ENCODE measurements at places on chromosomes 7 and 10. TPM values are rescaled to one million over a fixed set of nuclear protein-coding genes. Genes with fewer than 3 reads are reported as not detected.

FKBP6 gene
- polyA plus RNA-seq: 0.29 TPM

MSS51 gene
- polyA plus RNA-seq: 1.2 TPM

DNA sequence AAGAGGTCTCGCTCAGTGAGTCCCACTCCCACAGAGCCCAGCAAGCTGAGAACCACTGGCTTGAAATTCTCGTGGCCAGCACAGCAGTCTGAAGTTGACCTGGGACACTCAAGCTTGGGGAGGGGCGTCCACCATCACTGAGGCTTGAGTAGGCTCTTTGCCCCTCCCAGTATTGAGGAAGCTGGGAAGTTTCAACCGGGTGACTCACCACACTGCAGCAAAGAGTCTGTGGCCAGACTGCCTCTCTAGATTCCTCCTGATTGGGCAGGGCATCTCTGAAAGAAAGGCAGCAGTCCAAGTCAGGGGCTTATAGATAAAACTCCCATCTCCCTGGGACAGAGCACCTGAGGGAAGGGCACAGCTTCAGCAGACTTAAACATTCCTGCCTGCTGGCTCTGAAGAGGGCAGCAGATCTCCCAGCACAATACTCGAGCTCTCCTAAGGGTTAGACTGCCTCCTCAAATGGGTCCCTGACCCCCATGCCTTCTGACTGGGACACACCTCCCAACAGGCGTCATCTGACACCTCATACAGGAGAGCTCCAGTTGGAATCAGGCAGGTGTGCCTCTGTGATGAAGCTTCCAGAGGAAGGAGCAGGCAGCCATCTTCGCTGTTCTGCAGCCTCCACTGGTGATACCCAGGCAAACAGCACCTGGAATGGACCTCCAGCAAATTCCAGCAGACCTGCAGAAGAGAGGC, 970.9 kb upstream of the LRRN3 start:
- DNase-seq: no peak

DNA sequence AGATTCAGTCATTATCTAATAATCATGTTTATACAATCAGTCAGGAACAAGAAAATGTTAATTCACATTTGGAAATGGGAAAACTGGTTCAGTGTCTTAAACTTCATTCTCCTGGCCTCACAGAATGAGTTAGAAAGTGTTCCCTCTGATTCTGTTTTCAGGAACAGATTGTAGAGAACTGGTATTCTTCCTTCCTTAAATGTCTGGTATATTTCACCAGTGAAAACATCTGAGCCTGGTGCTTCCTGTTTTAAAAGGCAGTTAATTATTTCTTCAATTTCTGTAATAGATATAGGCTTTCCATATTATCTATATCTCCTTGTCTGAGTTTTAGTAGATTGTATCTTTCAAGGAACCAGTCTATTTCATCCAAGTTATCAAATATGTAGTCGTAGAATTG, 97.1 kb upstream of the TMEM168 start:
- DNase-seq: no peak

- DNase-seq: no peak
These were observed 7.3 kb upstream of the RET start for GRCh38 chr10:43069579-43069978.

- no peak for DNase-seq
These were observed 52.3 kb upstream of the EN2 start for GRCh38 chr7:155405399-155406318.

- no peak for DNase-seq
These were observed 246.7 kb downstream of the KLF6 start for GRCh38 chr10:3538291-3538655.

- no peak for DNase-seq
These were observed 2.1 kb downstream of the ETV1 start for GRCh38 chr7:13987395-13987794.

DNA sequence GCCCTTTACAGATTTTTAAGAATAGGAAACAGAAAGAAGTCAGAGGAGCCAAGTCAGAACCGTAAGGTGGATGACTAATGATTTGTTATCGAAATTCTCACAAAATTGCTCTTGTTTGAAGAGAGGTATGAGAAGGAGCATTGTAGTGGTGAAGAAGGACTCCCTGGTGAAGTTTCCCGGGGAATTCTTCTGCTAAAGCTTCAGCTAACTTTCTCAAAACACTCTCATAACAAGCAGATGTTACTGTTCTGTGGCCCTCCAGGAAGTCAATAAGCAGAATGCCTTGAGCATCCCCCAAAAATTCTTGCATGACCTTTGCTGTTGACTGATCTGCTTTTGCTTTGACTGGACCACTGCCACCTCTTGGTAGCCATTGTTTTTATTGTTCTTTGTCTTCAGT, 152.9 kb downstream of the HGF start:
- DNase-seq: no peak

GRCh38 chr7:5500056-5500776, 76.6 kb upstream of the TNRC18 start:
- DNase-seq: no peak

GRCh38 chr10:74058071-74058470, 60.2 kb downstream of the VCL start:
- DNase-seq: no peak

DNA sequence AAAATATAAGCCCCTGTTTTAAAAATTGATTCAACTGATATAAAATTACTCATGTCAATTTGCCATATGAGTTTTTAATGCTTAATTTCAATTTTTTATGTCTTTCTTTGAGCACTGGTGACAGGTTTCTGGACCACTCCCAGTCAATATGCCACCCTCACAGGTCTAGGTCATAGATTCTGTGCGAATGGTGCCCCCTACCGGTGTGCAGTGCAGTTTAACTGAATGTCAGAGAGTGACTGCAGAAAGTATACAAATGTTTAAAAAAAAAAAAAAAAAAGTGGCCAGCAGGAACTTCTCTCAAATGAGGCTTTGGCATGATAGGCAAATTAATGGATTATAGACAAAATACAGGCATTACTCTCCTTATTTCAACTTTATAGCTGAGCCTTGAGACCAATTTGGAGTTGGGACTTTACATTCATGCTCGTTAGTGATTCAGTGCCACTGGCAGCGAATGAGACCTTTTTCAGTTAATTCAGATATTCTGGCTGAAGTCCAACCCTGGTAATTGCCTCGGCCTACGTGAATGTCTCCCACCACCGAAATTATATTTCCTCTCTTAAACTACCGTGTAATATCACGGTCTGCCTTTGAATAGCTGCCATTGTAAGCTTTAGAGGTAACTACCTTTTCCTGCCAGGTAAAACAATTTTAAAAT, 427.6 kb downstream of the PHTF2 start:
- DNase-seq: no peak

GRCh38 chr10:49322371-49323170, 23.6 kb downstream of the C10orf71 start:
- no peak for DNase-seq

GRCh38 chr7:95011146-95011928, 103.9 kb downstream of the PPP1R9A start:
- no peak for DNase-seq

GRCh38 chr10:22329150-22329549, 8.3 kb downstream of the BMI1 start:
- DNase-seq: no peak

Measured in left renal cortex interstitium (tissue), 4 donors.